Activated T-helper 1 cell treated with Interleukin-2 at 50 U/mL for 16 hours (primary cell): ENCODE measurements at places on chromosomes 6 and 20.

GRCh38 chr20:38126146-38126921 is 38.7 kb downstream of the TGM2 start:
- DNase-seq, result no peak

DNA sequence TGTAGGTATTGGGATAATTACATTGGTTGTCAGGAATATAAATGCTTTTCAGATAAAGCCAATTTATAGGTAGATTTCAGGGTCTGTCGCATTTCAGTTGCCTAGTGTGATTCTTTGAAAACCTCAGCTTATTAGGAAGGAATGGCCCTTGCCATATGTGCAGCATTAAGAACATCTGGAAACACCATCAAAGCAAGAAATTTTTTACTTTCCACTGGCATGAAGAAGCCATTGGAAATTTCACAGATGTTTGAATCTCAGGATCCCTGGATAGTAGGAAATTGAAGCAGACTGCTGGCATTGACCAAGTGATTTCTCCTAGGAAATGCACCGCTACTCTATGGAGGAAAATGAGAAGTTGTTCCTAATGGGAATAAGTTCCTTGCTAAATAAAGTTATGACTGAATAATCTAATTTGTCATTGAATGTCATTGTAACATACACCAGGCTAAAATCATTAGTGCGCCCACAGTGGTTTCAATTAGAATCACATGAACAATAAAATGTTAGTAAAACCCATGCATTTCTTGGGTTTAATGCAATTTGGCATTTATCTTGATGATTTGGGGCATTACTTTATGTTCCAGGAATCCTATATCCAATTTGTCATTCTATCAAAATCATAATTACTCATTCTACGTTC is 950.1 kb downstream of the EPHA7 start:
- no peak for DNase-seq

DNA sequence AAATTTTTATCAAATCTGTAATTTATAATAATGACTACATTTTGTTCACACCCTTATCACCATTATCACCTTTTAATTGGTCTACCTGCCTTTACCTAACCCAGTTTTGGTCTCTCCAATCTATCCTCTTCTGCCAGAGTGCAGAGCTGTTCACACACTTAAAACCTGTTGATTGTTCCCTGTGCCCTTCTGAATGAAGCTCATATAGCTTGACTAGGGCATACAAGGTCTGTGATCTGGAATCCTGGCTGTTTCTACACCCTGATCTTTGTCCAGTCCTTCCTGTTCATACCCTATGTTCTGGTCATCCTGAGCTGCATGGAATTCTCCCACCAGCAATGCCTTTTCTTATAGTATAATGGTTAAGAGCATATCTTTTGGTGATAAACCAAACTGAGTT is 28.9 kb upstream of the SUMO4 start:
- DNase-seq, result no peak

GRCh38 chr20:6265204-6265904 is 142.5 kb upstream of the FERMT1 start:
- DNase-seq, result no peak

DNA sequence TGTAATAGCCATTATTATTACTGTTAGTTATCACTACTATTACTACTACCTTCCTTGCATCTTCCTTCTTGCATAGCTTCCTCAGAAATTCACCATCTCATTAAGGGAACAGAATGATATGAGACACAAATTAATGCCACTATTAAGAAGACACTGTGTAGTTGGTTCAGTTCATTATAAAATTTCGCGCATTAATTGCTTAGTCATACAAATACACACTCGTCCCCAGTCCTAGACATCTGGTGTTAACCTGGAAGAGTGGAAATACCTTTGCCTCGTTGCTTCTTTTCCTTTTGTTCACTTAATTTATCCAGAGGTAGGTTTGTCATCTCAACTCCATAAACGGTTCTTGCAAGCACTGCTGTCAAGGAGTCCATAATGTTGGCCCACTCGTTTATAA is 107.5 kb downstream of the RALGAPA2 start:
- DNase-seq, result no peak

DNA sequence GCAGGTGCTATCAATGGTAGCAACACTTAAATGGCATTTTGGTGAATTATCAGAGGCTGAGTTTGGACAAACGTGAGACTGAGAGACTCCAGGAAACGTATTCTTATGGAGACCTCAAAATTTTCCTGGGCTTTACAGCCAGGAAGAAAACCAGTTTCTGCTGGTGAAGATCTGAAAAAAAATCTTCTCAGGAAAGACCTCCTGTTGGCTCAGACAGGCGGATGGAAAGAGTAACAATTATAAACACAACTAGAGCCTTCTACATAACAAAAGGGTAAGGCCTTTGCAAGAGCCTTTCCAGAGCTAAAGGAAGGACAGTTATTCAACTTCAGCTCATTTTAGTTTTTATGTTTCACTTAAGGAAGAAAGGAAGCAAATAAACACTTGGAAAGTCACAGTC is 274.4 kb downstream of the THBS2 start:
- no peak for DNase-seq

- no peak for DNase-seq
Measured at GRCh38 chr6:36712816-36713215, 15.2 kb downstream of the RAB44 start.

DNA sequence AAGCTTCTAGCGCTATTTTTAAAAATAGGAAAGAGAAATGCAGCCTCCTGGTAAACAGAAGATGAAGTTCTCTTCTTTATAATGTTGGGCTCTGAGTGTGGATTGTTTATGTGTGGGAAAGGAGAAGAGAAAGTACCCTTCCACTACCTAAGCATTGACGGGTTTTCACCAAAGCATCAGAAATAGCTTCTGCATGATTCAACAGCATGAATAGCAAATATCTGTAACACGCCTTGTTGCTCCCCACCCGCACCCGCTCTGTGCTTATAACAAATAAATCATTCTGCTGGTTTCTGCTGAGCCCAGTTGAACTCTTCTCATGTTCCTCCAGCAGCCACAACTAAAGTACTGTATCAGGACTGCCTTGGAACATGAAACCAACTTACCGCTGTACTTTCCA is 20.7 kb downstream of the TXLNB start:
- no peak for DNase-seq
